ENCODE measurements at places on chromosomes 3 and 15. TPM values are rescaled to one million over a fixed set of nuclear protein-coding genes. Genes with fewer than 3 reads are reported as not detected.

- DNase-seq, result peak; percentile 65
Observed at GRCh38 chr3:102354818-102355515, 79.8 kb upstream of the ZPLD1 start.

DAZL gene
- total RNA-seq, result not detected

CAND2 gene
- total RNA-seq, result 1.4 TPM

- DNase-seq, result no peak
Observed at GRCh38 chr3:152688313-152688712, 146.6 kb upstream of the P2RY1 start.

- no peak for DNase-seq
Observed at GRCh38 chr3:107512108-107512507, 10.7 kb upstream of the BBX start.

SEMA3G gene
- total RNA-seq, result 0.21 TPM

- no peak for DNase-seq
Observed at GRCh38 chr3:65596571-65597225, 442.0 kb downstream of the MAGI1 start.

- DNase-seq, result no peak
Observed at GRCh38 chr3:47273564-47273963, 9.0 kb downstream of the KIF9 start.

DNA sequence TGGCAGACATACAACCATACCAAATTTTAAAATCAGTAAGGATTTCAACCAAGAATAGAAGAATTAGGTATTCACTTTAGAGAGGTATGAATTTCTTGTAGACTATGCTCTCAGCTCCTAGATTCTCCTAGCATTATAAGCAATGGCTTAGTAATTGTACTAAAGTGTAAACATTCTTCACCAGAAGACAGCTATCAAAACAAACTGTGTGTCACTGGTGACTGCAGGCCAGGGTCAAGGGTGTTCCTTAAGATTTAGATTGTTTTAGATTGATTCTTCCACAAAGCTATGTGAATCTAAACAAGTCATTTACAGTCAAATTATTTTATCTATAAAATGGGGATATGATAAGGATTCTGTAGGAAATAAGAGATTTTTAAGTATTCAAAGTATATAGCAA lies 23.1 kb upstream of the GP5 start:
- no peak for DNase-seq

GRCh38 chr3:190345027-190345821 lies 23.0 kb upstream of the CLDN1 start:
- peak; percentile 97 for DNase-seq

DNA sequence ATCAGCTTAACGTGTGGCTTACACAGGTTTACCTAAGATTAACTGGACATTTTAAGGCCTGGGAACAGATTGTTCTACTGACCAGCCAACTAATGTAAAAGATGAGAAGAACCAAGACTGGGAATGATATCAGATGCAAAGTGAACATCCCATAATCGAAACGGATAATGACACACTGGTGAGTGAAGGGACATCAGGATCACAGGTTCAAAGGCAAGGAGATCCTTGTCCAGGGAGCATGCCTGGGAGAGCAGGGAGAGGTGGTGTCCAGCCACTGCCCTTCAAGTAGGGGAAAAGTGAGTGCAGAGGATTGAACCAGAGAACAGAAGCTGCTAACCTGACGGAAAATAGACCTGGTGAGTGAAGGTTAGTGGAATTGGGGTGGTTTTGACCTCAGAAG lies 228.8 kb downstream of the RORA start:
- DNase-seq, result no peak

ERC2 gene
- total RNA-seq, result 17.0 TPM

DNA sequence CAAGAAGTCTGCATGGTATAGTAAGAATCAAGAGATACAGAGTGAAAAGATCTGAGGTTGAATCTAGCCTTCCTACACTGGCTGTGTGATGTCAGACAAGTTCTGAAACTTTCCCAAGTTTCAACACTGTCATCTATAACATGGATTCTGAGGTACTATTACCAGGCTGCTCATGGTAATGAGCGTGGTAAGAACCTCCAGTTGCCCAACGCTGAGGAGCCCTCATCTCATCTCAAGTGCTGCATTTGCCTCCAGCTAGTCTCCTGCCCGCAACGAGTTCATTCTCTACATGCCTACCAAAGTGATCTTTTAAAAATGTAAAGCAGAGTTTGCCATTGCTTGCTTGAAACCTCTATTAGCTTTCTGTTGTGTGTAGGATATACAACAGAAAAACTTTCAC lies 168.1 kb downstream of the NEK11 start:
- DNase-seq, result no peak

GRCh38 chr3:141076036-141076773 lies 25.1 kb downstream of the SPSB4 start:
- DNase-seq, result no peak

DNA sequence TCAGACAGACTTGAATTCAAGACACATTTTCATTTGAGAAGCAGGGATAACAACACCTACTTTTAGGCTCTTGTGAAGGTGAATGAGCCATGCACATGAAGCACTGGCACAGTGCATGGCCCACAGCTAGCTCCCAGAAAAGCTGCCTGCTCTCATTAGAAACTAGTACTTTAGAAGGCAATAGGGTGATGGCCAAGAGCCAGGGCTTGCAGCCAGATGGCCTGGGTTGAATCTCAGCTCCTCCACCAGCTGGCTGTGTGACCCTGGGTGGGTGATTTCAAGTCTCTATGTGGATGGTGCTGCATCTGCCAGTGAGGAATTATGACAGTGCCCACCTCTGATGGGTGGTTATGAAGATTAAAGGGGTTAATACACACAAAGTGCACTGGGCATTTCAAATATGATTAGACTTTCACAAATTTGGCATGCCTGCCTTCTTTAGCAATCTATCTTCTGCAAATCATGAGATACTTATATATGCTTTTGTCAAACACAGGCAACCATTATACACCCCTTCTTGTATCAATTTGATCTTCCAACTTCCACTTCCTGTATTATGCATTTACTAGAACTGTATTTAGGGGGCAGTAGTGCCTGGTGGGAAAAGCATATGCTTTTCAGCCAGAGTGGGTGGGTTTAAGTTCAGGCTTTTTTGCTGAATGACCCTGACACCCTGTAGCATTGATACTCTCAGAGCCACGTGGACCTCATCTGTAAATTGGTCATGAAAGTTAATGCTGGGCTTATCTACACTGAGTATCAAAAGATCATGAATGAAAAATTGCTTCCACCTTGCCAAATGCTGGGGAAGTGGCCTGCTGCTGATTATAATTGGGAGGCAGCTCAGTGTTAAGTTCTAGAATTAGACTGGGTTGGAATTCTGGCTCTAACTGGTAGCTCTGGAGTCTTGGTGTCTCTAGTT lies 34.7 kb upstream of the RBP1 start:
- DNase-seq, result no peak

DNA sequence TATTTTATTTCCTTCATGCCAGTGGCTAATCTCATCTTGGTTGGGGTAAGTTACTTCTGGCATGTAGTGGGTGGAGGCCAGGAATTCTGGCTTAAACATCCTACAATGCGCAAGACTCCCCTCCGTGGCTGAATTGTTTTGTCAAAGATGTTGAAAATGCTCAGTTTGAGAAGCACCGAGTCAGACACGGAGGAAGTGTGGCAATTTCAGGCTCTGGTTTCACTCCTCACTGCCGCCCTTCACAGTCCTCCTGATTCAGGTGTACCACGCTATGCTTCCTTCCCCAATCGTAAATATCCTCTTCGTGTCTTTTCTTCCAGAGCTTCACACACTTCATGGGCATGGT lies 150.7 kb downstream of the OPA1 start:
- DNase-seq, result no peak

- no peak for DNase-seq
Observed at GRCh38 chr3:70820397-70820796, 508.0 kb upstream of the MDFIC2 start.

- no peak for DNase-seq
Observed at GRCh38 chr3:113659101-113659541, 37.3 kb downstream of the USF3 start.

PRKCI gene
- total RNA-seq, result 46.2 TPM

GRCh38 chr15:69675731-69676130 lies 223.1 kb downstream of the RPLP1 start:
- no peak for DNase-seq

- no peak for DNase-seq
Observed at GRCh38 chr3:188807006-188807405, 364.8 kb upstream of the TPRG1 start.

GABRR3 gene
- not detected for total RNA-seq

CIP2A gene
- total RNA-seq, result 8.2 TPM

DNA sequence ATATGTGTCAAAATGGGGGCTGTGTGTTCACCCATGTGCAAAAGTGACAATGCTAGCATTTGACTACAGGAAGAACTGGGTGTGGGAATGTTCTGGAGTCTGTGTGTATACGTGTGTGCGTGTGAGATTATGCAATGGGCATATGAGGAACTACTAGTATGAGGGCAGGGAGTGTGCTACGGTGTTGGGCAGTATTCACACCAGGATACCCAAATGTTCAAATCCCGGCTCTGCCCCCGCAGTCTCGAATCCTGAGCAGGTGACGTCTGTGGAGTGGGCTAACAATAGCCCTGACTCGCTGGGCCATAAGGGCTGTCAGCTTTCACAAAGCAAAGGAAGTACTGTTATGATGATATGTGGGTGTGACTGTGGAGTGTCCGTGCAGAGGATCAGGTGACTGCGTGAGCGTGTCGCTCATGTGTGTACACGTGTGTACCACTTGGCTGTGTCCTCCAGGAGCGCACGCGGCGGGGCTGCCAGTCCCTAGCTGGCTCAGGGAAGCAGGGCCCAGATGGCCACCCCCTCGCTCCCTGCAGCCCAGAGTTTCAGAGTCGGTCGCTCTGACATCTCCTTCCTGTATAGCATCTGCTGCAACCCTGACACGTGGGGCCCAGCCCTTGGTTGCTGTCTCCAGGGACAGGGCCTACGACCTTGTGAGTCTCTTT lies 27.2 kb downstream of the IQSEC1 start:
- no peak for DNase-seq

DNA sequence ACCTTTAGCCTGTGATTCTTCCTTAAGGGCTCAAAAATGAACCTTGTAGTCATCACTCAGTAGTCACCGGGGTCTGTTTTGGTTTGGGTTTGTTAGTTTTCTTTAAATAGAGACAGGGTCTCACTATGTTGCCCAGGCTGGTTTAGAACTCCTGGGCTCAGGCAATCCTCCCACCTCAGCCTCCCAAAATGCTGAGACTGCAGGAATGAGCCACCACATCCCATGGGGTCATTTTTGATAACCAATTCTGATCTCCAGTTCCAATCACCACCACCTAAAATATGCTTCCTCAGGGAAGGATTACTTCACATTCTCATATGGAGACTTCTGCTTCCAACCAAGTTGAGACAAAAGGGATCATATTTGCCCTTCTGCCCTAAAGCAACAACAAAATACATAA lies 22.1 kb downstream of the ATP13A3 start:
- DNase-seq, result no peak

DNA sequence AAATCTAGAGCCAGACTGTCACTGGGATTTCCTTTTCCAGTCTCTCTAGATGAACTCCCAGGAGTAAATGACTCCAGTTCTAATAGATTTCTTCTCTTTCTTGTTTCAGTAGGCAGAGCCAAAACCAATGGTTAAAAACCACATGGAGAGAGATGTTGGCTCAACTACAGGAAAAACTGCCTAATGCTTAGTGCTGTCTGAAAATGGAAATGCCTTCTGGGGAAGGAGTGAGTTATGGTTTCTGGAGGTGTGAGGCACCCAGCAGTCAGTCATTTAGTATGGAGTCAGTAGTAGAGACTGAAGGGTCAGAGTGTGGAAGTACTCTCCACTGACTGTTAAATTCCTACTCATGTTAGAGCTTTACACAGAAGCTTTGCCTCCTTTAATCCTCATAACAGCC lies 136.7 kb downstream of the CCNL1 start:
- no peak for DNase-seq

MUSTN1 gene
- total RNA-seq, result not detected

GOLGA8S gene
- total RNA-seq, result not detected

PLSCR1 gene
- total RNA-seq, result 77.7 TPM

- no peak for DNase-seq
Observed at GRCh38 chr15:41347236-41347635, 14.6 kb downstream of the NUSAP1 start.

DNA sequence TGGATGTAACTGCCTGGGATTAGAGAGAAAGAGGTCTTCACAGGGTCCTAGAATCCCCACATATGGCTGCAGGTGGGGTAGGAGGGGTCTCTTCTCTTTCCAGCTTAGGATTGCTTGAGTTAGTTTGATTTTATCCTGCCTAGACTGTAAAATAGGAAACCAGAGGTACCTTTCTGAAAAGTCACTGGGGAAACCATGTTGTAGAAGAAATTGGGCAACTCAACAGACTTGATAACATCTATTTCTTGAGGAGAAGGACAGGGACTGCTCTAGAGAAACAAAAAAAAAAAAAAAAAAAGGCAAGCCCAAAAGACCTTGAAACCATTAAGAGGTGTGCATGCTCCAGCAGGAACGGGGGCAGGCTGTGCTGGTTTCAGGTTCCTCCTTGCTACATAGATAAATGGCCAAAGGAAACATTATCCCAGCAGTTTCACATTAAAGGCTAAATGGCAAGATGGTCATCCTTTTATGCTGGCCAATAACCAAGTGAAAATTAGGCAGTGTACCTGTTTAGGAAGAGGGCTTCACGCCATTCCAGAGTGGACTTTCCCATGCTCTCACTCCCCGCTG lies 116.1 kb downstream of the ALDH1A2 start:
- no peak for DNase-seq

CCR1 gene
- not detected for total RNA-seq

DNA sequence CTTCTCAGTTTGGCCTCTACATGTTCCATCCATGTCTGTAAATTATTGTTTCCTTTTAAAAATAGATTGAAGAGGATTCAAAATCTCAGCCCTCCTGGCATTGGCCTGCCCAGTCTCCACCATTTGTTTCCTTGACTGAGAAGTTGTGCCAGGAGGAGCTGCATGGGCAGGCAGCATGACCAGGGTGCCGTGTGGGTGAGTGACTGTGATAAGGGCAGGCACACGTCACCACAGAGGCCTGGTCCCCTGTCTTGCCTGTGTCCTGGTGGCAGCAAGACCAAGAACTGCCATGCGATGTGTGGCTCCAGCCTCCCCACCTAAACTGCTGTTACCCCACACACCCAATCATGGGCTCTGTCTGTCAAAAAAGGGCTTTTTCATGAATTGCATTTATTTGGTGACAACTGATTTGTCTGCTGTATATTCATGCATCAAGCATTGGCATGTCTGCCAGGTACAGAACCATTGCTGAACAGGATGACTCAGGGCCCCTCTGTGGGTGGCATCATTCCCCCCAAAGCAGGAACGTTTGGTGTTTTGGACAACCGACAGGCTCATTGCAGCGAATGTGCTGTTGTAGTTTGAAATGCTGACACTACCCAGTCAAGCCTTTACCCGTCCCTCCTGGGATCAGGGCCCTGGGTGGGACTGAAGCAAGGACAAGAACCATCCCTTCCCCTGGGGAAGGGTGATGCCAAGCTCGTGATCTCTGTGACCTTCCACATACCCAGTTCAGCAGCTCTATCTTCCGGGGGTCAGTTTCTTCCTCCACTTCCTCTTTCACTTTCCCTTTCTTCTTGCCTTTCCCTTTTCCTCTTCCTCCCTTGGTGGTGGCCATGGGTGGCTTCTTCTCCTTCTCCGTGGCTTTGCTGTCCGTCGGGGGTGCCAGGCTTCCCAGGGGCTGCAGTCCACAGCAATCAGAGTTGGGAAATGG lies 51.6 kb downstream of the TRPM1 start:
- DNase-seq, result no peak

- no peak for DNase-seq
Observed at GRCh38 chr3:108847187-108847586, 24.6 kb downstream of the TRAT1 start.

KLHL40 gene
- not detected for total RNA-seq

LRRIQ4 gene
- total RNA-seq, result 0.41 TPM

All from kidney epithelial cell (primary cell).